Stimulated activated naive CD4-positive, alpha-beta T cell treated with Interleukin-2 at 50 U/mL for 16 hours (primary cell): ENCODE measurements at places on chromosomes 3 and 15.

- DNase-seq: no peak
Observed at GRCh38 chr3:16589120-16589519, 16.1 kb downstream of the DAZL start.

- DNase-seq: no peak
Observed at GRCh38 chr3:161798016-161798415, 301.4 kb downstream of the OTOL1 start.

- no peak for DNase-seq
Observed at GRCh38 chr15:48861813-48862431, 16.0 kb upstream of the EID1 start.

- DNase-seq: no peak
Observed at GRCh38 chr3:124685481-124685880, 44.8 kb upstream of the UMPS start.

- no peak for DNase-seq
Observed at GRCh38 chr3:170049146-170050000, 11.6 kb downstream of the GPR160 start.

GRCh38 chr15:62071711-62072308, 5.0 kb downstream of the C2CD4A start:
- DNase-seq: no peak

- DNase-seq: no peak
Observed at GRCh38 chr3:38127611-38128302, 9.2 kb downstream of the ACAA1 start.

DNA sequence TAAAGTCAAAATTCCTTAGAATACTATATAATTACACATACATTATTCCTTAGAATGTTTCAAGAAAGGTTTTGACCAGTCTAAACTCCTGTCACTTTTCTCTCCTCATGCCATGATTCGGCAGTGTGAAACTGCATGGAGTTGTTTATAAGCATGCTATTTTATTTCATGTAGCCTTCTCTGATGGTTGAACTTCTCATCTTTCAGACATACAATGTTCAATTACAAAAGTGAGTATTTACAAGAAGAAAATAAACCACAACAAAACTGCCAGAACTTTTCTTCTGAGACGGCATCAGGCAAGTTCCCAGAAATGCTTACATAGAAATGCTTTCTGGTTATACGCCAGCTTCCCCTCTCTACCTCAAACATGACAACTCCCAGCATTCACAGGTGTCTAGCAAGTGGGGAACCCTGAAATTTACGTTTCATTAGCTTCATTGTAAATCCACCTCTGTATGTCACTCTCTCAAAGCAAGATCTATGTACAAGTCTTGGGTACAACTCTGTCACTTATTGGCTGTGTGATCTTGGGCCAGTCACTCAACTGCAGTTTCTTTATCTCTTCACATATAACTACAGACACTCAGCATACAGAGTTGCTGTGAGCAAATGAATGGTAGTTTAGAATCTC, 42.7 kb downstream of the HDGFL3 start:
- no peak for DNase-seq

DNA sequence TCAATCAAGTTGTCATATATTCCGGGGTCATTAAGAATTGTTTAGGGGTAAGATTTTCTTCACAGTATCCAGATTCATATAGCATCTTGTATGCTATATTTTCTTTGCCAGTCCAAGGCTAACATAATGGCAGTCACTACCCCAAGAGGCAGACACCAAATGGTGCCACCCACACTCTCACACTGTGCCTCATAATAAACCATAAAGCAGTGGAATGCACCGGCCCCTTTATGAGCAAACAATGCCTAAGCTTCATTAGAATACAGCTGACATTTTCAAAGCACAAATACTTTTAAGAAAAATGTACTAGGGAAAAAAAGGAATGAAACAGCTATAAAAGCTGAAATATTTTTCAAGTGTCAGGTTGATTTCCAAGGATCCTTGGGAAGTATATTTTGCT, 121.6 kb downstream of the TFDP2 start:
- no peak for DNase-seq
